ENCODE measurements at places on chromosomes 6 and 20. TPM values are rescaled to one million over a fixed set of nuclear protein-coding genes. Genes with fewer than 3 reads are reported as not detected.

EBF4 gene
- total RNA-seq: 1.2 TPM

- DNase-seq: no peak
These were observed 473.0 kb downstream of the CD83 start for GRCh38 chr6:14590586-14590985.

DNA sequence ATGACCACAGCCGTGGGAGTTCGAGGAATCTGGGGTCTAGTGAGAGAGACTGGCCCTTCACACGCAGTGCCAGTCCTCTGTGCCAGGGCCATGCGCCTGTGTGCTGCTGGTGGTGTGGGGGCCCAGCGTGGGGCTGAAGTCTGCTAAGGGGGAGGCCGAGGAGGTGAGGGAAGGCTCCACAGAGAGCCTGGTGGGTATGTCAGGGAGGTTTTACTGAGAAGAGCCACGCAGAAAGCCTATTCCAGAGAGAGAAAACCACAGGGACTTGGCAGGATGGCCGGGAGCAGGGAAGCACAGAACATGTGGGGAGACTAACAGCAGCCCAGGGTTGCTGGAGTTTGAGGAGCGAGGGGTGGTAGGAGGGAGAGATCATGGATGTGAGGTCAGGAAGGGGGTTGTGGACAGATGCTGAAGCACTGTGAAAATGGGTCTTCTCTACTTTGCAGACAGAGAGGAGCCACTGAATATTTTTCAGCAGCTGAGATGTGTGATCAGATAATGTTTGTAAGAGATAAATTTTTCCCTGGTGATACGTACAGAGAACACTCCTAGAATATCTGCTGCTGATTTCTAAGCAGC is 35.3 kb downstream of the DUSP22 start:
- no peak for DNase-seq

DNA sequence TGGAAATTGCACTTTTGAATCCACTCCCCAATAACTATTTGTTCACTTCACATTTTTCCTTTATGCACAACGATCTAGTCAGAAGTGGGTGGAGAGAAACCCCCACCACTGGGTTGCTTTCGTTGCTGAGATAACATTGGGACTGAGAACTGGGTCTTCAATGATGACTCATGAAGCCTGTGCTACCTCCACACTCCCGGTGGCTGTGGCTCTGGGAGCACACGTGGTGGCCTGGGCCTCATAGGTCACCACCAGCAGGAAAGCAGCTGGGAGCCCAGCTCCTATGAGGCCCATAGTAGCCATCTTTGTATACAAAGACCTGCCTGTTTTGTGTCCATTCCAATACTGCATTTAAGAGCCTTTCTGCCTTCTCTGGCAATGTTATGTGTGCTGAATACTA is 178.0 kb upstream of the SASH1 start:
- DNase-seq: no peak

DNA sequence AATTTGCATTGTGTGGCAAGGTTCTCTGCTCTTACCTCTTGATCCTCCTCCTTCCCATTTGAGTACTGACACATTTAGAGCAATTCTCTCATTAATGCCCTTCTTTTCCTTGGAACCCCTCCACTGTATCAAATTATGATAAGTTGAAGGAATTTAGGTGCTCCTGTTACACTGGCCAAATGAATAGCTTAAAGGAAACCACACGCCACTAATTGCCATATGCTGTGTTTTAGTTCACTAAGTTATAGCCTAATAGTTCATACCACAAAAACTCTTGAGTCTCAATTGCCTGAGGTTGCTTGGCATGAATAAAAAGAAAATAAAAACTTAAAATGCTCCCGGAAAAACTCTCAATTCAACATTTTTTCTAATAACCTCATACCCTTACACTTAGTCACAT is 1239.3 kb downstream of the EPHA7 start:
- DNase-seq: no peak

DNA sequence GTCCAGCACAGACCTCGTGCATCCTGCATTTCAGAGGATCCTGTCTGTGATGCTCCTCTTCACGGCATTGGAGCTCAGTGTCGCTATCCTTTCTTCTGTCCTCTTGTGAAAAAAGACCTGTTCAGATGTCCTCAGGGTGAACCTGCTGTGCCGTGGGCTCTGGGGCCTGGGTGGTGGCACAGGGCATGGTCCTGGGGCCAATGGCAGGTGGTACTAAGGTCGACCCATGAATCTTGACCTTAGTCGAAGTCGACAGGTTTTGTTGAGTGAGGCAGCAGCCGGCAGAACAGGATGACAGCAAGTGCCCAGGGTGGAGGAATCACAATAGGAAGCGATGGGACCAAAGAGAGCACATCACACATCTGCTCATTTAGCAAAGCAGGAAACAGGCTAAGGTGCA is 22.0 kb upstream of the MAS1L start:
- DNase-seq: no peak

DNA sequence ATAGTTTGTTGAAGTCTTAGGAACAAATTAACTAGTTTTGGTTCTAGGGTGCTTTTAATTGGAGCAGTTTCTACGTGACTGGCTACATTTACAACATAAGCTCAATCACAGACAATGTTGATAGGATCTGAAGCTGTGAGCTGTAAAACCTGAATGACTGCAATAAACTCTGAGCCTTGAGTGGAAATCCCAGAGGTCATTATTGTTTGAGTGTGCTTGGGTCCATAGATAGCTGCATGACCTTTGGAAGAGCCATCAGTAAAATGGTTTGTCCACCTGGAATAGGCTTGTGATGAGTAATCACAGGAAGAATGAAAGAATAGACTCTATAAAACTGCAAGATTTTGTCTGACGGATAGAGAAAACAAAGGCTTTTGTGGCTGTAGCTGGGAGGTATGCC is 26.7 kb downstream of the HLA-DRB1 start:
- no peak for DNase-seq

Measured in psoas muscle (tissue), 8 donors.